Activated T-cell treated with anti-CD3 and anti-CD28 coated beads, Interleukin-2, amount 50 U/mL, for 4 hours (primary cell): ENCODE measurements at places on chromosomes 2 and 18.

GRCh38 chr18:39453356-39453755 is 1887.8 kb upstream of the CELF4 start:
- no peak for DNase-seq

- no peak for DNase-seq
These were observed 137.2 kb downstream of the LOXHD1 start for GRCh38 chr18:46519870-46520269.

GRCh38 chr2:23687713-23688112 is 239.2 kb downstream of the ATAD2B start:
- no peak for DNase-seq

DNA sequence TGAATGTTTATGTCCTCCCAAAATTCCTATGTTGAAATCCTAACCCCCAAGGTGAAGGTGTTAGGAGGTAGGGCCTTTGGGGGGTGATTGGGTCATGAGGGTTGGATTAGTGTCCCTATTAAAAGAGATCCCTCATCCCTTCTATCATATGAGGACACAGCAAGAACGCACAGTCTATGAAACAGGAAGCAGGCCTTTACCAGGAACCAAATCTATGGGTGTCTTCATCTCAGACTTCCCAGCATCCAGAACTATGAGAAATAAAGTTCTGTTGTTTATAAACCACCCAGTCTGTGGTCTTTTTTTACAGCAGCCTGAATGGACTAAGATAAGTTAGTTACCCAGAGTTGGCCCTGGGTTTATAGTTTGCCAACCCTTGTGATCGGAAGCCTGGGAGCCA is 153.1 kb downstream of the INO80D start:
- DNase-seq: no peak

GRCh38 chr2:235532307-235532706 is 38.5 kb downstream of the AGAP1 start:
- no peak for DNase-seq
